ENCODE measurements at places on chromosomes 7 and 10.

GRCh38 chr10:123252779-123253178, 98.6 kb downstream of the BUB3 start:
- DNase-seq: no peak

DNA sequence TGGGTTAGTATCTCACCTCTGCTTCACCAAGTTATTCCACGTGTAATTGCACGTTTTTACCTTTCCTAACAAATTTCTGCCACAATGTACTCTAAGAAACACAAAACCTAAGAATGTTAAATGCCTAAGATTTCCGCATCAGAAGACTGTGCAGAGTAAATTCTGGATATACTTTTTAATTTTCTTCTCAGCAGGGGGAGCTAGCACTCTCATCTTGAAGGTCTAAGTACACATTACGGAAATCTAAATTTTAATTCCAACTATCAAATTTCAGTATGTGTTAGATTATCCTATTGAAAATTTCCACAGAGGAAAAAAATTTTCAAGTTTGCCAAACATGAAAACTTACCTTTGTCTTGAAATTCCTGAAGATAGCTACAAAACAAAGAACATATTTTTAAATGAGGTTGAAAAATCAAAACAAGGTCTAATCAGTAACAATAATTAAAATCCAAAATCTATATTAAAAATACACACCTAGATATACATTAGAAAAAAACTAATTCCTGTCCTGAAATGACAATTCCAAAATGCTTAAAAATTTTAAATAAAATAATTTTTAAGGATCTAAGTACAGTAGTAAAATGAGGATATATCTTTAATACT, 10.5 kb downstream of the SKAP2 start:
- no peak for DNase-seq

- no peak for DNase-seq
These were observed 38.6 kb downstream of the TRIL start for GRCh38 chr7:28919510-28919909.

GRCh38 chr7:148507787-148508186, 82.8 kb upstream of the C7orf33 start:
- no peak for DNase-seq

DNA sequence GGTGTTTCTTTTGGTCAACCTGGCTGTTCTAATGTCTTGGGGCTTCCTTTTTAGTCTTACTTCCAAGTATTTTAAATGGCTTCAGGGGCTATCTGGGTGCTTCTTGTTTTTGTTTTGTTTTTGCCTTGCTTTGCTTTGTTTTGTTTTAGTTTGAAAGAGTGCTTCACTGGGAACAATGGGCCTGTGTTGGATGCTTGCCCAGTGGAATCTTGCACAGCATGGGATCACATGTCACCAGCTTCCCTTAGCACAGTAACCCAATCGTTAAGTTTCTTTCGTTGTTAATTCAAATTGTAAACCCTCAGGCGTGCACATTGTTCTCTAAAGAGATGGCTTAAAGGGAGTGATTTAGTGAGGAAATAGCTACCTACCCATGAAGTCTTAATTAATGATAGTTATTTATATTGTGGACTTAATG, 8.9 kb downstream of the COL17A1 start:
- no peak for DNase-seq

DNA sequence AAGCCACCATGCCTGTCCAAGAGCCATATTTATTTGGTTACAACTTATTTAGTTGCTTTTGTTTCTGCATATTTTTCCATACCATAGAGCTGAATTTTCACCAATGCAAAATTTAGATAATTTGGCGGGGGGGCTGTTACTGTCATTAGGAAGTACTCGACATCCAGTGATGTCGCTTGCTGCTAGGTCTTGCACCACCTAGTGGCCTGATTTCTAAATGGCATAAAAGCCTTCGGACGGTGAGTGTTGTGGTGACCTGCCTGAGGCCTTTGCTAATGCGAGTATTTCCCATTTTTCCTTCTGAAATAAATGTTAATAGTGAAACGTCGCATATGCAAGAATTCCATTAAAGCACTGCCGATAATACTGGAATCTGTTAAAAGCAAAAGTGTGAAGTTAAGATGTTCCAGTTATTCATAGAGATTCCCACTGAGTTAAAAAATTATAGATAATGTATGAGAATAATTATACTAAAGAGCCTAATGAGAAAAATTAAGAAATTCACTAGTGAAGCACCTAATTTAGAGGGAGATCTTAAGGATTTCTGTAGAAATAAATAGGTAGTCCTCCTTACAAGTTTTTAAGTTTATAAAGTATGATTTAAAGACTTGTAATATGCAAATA, 86.1 kb upstream of the DNAJB6 start:
- no peak for DNase-seq

- no peak for DNase-seq
These were observed 4.6 kb upstream of the TSPAN15 start for GRCh38 chr10:69446650-69447151.
